Lower lobe of right lung (tissue), 2 donors: ENCODE measurements at places on chromosomes 3 and 15. TPM values are rescaled to one million over a fixed set of nuclear protein-coding genes. Genes with fewer than 3 reads are reported as not detected.
A peak's percentile ranks its signal among the peaks of the same experiment; 100 is the strongest.

GRCh38 chr3:194095464-194095863 lies 40.5 kb upstream of the HES1 start:
- H3K4me3 ChIP-seq, result no peak overlapping the region
- H3K36me3 ChIP-seq, result no peaks in the 10 kb centered on the region
- no peaks in the 10 kb centered on the region for H3K27me3 ChIP-seq

Gene TRIM71
- total RNA-seq, result 2.5 TPM

Gene SPG21
- 110 TPM for total RNA-seq

Gene CYFIP1
- 153 TPM for total RNA-seq

GRCh38 chr15:37792351-37792750 lies 142.1 kb upstream of the TMCO5A start:
- H3K4me1 ChIP-seq, result no peaks in the 10 kb centered on the region
- no peak overlapping the region for H3K27ac ChIP-seq
- H3K4me3 ChIP-seq, result no peak overlapping the region
- no peaks in the 10 kb centered on the region for H3K27me3 ChIP-seq

DNA sequence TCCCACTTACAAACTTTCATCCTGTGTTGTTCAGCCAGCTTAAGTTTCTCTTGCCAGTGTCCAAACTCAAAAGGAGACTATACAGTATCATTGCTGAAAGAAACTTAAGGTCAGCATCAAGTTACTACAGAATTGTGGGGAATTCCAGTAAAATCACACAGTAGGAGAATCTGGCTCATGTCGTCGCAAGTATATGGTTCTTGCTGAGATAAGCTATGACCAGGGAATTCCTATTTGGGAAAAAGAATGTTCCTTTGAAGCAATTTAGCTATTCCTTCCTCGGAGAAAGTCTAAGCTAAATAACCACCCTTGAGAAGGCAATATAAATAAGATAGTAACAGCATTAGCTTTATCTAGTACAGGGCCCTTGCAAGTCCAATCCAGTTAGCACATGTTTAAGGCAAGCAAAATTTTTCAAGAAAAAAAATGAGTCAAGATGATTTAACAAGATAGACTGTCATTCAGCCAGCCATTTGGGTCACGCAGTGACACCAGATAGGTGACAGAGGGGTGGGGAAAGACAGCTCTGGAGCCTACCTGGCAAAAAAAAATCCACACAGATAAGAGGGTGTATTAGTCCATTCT lies 78.2 kb upstream of the THBS1 start:
- H3K4me3 ChIP-seq, result no peak overlapping the region
- DNase-seq, result no peak
- H3K27ac ChIP-seq, result no peak overlapping the region
- H3K36me3 ChIP-seq, result no peaks in the 10 kb centered on the region
- H3K4me1 ChIP-seq, result no peaks in the 10 kb centered on the region

DNA sequence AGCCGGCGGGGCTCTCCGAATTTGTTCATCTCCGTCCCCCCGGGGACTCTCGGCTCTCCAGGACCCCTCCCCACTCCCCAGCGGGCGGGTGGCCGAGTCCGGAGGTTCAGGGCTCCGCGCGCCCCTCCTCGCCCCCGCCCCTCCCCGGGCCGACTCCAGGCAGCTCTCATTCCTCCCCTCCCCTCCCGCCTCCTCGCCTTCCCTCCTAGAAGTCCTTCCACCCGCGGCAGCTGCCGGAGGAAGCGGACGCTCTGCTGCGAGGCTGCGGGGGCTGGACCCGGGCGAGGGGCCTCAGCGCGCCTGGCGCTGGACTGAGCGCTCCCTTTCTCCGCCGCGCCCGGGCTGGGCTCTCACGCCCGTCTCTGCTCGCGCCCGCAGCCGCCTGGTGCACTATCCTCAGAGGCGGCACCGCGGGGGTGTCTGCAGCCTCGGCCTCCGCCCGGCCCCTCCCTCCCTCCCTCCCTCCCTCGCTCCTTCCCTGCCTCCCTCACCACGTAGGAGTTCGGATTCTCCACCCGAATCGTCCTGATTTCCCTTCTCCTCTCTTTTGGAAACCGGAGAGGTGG lies at the start of gene ROBO2:
TSS of gene ROBO2 (plus strand) at position 494 of the 566 bp plus-strand sequence. CDS start 687 bp downstream, outside the sequence.
- no peak within 1 kb of the TSS for H3K27ac ChIP-seq
- DNase-seq, result peak; percentile 41
- no peaks in the 10 kb centered on the region for H3K36me3 ChIP-seq
- H3K27me3 ChIP-seq, result peaks cover 23% of the 10 kb centered on the region
- peaks cover 5% of the 10 kb centered on the region for H3K4me1 ChIP-seq

Gene CFAP91
- total RNA-seq, result 9.0 TPM

DNA sequence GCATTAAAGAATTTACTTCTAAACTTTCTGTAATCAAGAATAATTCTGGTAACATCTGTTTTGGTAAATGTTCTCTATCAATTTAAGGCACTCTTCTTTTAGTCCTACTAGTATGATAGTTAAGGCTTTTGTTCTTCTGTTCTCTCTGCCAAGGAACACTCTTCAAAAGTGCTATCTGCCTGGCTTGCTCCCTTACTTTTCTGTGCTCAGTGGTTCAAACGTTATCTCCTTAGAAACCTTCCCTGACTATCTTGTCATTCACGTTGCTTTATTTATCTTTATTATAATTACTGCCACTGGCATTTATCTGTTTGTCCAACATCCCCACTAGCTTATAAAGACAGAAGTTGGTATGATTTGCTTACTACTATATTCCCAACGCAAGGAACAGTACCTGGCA lies 59.2 kb downstream of the RFX7 start:
- H3K27me3 ChIP-seq, result no peaks in the 10 kb centered on the region
- peaks cover 6% of the 10 kb centered on the region for H3K4me1 ChIP-seq
- no peak for DNase-seq

- peaks cover 7% of the 10 kb centered on the region for H3K27me3 ChIP-seq
- no peak overlapping the region for H3K4me3 ChIP-seq
- H3K36me3 ChIP-seq, result no peaks in the 10 kb centered on the region
- H3K27ac ChIP-seq, result no peak overlapping the region
- no peaks in the 10 kb centered on the region for H3K4me1 ChIP-seq
Measured at GRCh38 chr3:182258538-182259177, 534.6 kb upstream of the ATP11B start.
